ENCODE measurements at places on chromosomes 7 and 10.

DNA sequence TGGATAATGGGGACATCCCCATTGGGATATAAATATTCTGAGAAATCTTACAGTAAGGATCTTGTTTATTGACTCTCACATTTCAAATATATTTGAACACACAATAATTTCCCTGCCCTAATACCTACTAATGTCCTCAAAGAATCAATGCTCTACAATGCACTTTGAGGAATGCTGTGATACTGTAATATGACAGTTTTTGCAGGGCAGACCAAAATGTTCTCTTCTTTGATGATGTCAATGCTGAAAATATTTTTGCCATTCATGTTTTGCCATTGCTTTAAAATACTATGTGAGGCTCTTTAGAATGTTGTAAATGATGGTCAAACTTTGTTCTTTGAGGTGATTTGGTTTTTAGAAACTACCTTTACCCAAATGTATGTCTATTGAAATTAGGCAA, 594.1 kb downstream of the INHBA start:
- DNase-seq, result no peak

- no peak for DNase-seq
Measured at GRCh38 chr7:130142654-130143333, 62.4 kb downstream of the TMEM209 start.

DNA sequence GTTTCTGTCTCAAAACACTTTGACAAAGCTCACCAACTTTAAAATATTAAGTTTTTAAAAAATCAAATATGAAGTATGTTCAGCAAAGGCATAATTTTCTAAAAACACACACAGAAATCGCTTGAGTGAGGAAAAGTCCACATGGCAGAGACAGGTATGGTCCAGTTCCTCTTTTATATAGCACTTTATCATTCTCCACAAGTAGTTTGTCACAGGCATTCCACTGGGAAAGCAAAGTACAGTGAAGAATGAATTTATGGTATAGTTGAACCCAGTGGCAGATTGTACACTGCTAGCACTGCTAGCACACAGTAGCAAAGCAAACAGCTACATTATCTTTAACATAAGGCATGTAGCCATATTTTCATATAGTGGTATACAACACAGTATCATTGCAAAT, 102.3 kb downstream of the HECTD2 start:
- no peak for DNase-seq

DNA sequence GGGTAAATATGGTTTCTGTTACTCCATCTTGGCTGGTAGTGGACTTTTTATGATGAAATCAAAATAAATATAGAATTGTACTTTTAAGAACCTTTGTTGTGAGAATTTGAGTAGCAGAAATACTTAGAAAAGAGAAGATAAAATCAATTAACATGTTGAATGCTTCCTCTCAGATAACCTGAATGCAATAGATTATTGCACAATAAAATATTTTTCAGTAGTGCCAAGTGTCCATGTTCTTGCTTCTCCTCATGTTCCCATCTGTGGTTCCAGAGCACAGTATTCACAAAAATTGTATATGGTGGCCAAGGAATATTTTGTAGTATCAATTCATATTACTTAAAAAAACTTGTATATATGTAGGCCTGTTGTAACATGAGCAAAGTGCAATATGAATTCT, 45.9 kb upstream of the IFRD1 start:
- no peak for DNase-seq

DNA sequence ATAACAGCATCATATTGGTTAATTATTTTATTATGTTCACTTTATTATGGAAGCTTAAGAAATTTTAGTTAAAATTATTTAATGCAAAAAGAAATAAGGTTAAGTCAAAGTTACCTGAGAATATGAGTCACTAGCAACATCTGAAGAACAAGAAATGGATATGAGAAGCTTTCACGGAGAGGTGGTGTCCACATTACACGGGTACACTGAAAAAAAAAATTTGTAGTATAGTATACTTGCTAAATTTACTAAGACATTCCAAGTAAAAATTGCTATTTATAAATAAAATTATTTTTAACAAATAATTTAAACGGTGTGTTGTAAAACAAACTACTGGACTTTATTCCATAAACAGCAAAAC, 63.9 kb downstream of the DPY19L1 start:
- DNase-seq, result no peak

DNA sequence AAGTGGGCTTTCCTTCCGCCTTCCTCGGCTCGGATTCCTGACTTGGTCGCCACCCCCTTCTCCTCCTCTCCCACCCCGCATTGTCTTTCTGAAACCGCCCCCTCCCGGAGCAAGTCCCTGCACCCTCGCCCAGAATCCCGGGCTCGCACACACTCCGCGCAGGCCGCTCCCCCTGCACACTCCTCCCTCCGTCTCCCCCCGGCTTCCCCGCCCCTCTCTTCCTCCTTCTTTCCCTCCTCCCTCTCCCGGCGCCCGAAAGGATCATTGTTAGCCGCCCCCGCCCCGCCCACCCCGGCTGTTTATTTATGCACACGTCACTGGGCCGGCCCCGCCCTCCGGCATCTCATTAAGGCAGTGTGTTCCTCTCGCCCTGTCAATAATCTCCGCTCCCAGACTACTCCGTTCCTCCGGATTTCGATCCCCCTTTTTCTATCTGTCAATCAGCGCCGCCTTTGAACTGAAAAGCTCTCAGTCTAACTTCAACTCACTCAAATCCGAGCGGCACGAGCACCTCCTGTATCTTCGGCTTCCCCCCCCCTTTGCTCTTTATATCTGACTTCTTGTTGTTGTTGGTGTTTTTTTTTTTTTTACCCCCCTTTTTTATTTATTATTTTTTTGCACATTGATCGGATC, at the start of gene TCF7L2:
TCF7L2 (plus strand) TSS at position 373 of the 633 bp plus-strand sequence. CDS start 510 bp downstream, outside the sequence.
- peak; percentile 15 for DNase-seq

DNA sequence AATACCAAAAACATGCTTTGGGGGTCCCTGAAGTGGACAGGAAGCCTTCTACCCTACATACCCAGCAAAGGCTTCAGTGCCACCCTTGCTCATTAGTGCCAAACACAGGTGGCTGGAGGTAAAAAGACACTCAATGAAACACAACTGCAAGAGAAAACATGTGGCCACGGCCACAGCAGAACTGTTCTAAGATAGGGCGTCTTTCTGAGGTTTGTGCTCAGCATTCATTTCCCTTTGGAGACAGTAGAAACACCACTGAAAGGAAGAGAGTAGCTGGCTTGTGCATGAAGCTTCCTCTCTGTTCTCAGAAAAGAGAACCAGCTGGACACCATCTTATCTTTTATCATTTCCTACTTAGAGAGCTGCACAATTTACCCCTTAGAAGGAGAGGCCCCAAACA, 143.0 kb downstream of the PLXNA4 start:
- no peak for DNase-seq
